ENCODE measurements at places on chromosomes 1 and 21.

- no peak for DNase-seq
Measured at GRCh38 chr1:160679893-160680292, 31.7 kb downstream of the CD48 start.

DNA sequence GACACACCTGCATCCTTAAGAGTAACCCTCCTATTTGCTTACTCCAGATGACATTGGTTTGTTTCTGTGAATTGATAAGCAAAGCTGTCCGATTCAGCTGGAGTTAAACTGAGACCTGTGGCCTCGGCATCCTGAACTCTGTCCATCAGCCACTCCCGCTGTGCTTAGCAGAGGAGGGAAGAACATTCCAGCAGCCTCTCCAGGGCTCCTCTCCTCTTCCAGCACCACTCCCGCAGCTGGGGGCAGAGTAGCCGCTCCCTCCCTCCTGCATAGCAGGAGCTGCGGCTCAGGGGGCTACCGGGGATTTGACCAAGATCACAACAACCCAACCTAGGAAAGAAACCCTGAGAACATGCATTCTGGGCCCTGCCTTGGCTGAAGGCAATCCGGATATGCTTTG is 8.8 kb downstream of the LRRC38 start:
- no peak for DNase-seq

DNA sequence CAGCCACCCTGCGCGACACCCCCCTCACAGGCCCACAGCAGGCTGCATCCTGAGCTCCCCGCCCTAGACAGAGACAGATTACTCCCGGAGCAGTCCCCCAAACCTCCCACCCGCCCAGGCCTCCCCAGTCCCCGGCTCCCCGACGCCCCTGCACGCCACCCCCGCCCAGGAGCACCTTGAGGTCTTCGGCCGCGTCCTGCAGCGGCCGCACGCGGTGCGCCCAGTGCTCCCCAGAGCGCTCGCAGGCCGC is 731 bp downstream of the TRIM11 start:
- no peak for DNase-seq

DNA sequence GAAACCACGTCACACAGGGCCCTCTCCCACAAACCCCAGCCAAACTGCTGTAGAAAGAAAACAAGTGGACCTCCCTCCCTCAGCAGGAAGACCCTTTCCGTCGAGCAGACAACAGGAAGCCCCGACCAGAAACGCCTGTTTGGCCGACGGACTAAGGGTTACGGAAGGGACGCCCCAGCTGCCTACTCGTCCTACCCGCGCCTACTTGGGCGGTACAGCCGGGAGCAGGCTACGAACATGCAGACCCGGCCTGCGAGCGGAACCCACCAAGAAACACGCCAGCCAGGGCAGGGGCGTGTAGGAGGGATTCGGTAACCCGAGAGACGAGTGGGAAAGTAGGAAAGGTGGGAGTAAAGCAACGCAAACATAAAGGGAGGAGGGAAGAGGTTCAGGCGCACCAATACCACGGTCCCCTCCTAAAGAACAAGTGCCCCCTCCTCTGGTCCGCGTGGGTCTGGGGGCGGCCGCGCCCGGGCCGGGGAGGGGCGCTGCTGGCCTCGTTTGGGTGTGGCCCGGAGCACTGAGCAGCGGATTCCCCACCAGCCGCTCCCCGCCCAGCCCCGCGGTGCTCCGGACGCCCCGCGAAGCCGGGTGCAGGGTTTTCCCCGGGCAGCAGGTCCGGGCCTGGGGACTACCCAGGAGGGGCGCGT is 450 bp downstream of the S100A10 start:
- no peak for DNase-seq
